Placental pericyte (primary cell): ENCODE measurements at places on chromosomes 13 and 19. TPM values are rescaled to one million over a fixed set of nuclear protein-coding genes. Genes with fewer than 3 reads are reported as not detected.

The CBY2 gene
- not detected in 2 replicates for total RNA-seq

The MAG gene
- total RNA-seq, result 0.43 TPM in 1 of 2 replicates, not detected in the other

The GAPDHS gene
- not detected in 2 replicates for total RNA-seq

The C1QTNF9B gene
- total RNA-seq, result not detected in 2 replicates

The IZUMO2 gene
- total RNA-seq, result not detected in 2 replicates

The SIGLEC12 gene
- not detected in 2 replicates for total RNA-seq

The CASP14 gene
- not detected in 2 replicates for total RNA-seq

The PCDH20 gene
- total RNA-seq, result 0.14 TPM in 1 of 2 replicates, not detected in the other

The FCGBP gene
- under 0.01 TPM in 2 replicates for total RNA-seq

The IGSF23 gene
- not detected in 2 replicates for total RNA-seq

The ZNF560 gene
- 2.8 and 4.4 TPM in 2 replicates for total RNA-seq

The KIR3DL2 gene
- total RNA-seq, result not detected in 2 replicates

The FOXA3 gene
- not detected in 2 replicates for total RNA-seq

The ZNF878 gene
- under 0.01 and 0.57 TPM in 2 replicates for total RNA-seq

The YIF1B gene
- total RNA-seq, result 73.3 and 84.5 TPM in 2 replicates

The MAMSTR gene
- under 0.01 and 0.57 TPM in 2 replicates for total RNA-seq

The EDNRB gene
- total RNA-seq, result 7.3 and 12.5 TPM in 2 replicates

The ZMYM2 gene
- total RNA-seq, result 48.6 and 49.1 TPM in 2 replicates

The NAPA gene
- total RNA-seq, result 76.7 and 194 TPM in 2 replicates

The DOHH gene
- 13.8 and 18.0 TPM in 2 replicates for total RNA-seq
